ENCODE measurements at places on chromosomes 5 and 9. TPM values are rescaled to one million over a fixed set of nuclear protein-coding genes. Genes with fewer than 3 reads are reported as not detected.

GRCh38 chr5:115541611-115542010 lies 3.0 kb downstream of the FEM1C start:
- DNase-seq: no peak
- H3K36me3 ChIP-seq: no peaks in the 10 kb centered on the region
- H3K4me1 ChIP-seq: peaks cover 16% of the 10 kb centered on the region
- H3K27me3 ChIP-seq: no peaks in the 10 kb centered on the region
- peak overlapping the region; percentile 91 for H3K4me3 ChIP-seq

GRCh38 chr5:91946870-91947269 lies 563.8 kb upstream of the ARRDC3 start:
- H3K4me3 ChIP-seq: no peak overlapping the region
- DNase-seq: no peak
- no peaks in the 10 kb centered on the region for H3K27me3 ChIP-seq
- H3K27ac ChIP-seq: no peak overlapping the region
- no peaks in the 10 kb centered on the region for H3K4me1 ChIP-seq

KCNV2 gene
- total RNA-seq: not detected

- no peak overlapping the region for H3K27ac ChIP-seq
- H3K27me3 ChIP-seq: no peaks in the 10 kb centered on the region
- DNase-seq: no peak
- no peaks in the 10 kb centered on the region for H3K36me3 ChIP-seq
- H3K4me3 ChIP-seq: no peak overlapping the region
- peaks cover 12% of the 10 kb centered on the region for H3K4me1 ChIP-seq
These were observed 115.2 kb downstream of the EFNA5 start for GRCh38 chr5:107555425-107556090.

DNA sequence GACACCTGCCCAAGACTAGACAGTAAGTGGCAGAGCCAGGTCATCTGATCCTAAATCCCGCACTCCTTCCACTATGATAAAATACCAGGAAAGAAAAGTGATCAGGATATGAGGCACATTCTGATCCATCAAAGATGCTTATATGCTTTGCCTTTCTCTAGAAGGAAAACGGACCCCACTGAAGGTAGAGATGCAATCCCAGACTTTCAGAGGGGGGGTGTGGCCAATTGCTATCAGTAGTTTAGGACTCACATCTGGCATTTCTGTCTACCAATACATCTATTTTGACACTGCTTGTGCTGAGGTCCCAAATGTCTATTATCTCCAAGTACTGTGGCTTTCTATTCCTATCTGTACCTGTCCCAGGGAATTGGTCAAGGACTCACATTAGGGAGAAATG lies 1.7 kb downstream of the TRIM52 start:
- H3K27me3 ChIP-seq: no peaks in the 10 kb centered on the region
- DNase-seq: no peak
- H3K4me3 ChIP-seq: peak overlapping the region; percentile 97
- H3K36me3 ChIP-seq: no peaks in the 10 kb centered on the region
- H3K27ac ChIP-seq: peak overlapping the region; percentile 97
